ENCODE measurements at places on chromosomes 12 and 14.
A peak's percentile ranks its signal among the peaks of the same experiment; 100 is the strongest.

DNA sequence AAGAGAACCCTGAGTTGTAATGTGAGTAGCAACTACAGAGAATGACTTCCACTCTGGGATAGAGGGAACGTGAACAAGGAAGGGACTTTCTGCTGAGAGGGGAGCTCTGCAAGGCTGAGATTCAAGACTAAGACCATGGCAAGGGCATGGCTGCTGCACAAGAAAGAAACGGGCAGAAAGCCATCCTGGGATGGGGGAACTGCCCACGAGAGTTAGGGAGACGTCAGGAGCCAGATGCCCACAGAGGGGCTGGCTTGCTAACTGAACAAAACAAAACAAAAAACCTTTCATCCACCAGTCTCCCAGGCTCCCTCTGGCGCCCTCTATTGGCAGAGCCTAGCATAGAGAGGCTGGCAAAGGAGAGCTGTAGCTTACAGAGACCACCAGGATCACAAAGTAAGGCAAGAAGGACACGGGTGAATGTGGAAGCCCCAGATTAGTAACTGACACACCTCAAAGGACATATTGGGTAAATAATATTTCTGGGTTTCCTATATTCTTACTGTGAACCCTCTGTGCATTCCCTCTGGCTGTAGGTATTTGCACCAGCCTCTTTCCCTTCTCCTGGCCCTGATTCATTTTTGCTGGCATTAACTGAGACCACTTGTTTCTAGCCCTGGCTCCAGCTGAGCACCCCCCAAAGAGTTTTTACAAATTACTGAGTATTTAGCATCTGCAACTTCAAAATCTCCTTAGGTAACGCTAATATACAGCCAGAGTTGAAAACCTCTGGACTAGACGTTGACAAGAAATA lies 338.3 kb downstream of the EMP1 start:
- peak; percentile 75 for DNase-seq

- no peak for DNase-seq
Observed at GRCh38 chr12:85277900-85278597, 2.0 kb upstream of the ALX1 start.

- no peak for DNase-seq
Observed at GRCh38 chr14:61504901-61505300, 183.5 kb downstream of the PRKCH start.

DNA sequence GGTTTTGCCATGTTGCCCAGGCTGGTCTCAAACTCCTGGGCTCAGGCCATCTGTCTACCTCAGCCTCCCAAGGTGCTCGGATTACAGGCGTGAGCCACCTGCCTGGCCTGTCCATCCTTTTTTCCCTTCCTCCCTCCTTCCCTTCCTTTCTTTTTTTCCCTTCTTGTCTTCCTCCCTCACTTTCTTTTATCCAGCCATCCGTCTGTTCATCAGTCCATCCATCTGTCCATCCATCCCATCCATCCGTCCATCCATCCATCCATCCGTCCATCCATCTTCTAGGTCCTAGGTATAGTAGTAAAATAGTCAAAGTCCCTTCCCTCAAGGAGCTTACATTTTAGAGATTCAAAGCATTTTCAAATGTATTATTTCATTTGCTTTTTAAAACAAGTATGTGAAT lies 56.8 kb downstream of the CRADD start:
- DNase-seq, result no peak

GRCh38 chr14:58166005-58166983 lies 14.3 kb upstream of the ARMH4 start:
- DNase-seq, result peak; percentile 88

GRCh38 chr12:56157201-56158028 lies 744 bp upstream of the MYL6 start:
- peak; percentile 93 for DNase-seq

DNA sequence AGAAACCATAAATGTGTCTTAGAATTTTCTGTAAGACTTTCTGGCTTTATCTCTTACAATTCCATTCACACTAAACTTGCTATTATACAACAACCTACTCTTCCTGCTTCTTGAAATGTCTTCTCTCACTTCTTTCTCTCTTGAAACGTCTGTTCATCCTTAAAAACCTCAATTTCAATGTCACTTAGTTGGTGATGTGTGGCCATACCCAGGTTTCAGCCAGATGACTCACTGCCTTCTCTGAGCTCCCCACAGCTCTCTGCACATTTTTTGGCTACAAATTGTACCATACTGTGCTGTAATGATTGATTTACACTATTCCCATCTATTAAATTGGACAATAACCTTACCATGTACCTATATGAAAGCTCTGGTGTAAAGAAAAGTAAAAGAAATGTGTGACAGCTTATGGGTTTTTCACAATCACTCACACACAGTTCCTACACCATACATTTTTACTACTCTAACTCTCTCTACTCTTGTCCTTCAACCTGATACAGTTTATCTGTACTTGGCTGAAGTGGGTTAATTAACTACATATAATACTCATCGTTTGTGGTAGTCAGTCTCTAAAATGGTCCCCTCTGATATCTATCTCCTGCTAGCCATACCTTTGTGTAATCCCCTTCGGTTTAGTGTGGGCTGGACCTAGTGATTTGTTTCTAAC lies 222.1 kb downstream of the NELL2 start:
- DNase-seq, result no peak

GRCh38 chr12:5705791-5706190 lies 239.3 kb downstream of the ANO2 start:
- DNase-seq, result no peak

- peak; percentile 19 for DNase-seq
Observed at GRCh38 chr12:71014180-71014785, 93.7 kb upstream of the PTPRR start.

DNA sequence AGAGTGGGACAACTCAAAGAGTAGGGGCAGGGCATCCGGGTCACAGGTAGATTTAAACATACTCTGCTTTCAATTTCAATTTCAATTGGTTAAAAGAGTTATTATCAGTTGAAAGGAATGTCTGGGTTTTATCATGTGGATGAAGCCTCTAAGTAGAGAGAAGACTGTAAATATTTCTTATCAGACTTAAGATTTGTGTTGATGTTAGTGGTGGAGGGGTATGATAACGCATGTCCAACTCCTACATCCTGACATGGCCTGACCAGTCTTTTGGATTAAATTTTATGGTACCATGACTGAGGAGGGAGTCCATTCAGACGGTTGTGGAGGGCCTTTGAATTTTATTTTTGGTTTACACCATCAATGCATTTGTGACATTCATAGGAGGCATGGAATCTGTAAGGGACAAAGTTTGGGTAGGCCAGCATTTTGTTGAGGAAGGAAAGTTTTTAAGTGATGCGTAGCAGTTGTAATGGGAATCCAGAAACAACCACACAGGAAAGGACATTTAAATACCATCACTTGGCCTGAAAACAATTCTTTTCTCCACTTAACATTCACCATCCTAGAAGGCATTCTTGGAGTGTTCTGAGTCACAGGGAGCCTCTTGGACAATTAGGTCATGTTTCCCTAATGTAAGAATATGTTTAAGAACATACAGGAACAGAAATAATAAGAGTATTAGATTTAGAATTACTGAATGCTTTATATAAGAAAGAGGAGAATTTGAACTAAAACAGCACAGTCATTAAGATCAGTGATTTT lies 371.9 kb downstream of the ATP23 start:
- peak; percentile 88 for DNase-seq

- DNase-seq, result no peak
Observed at GRCh38 chr12:26817183-26817591, 15.8 kb downstream of the ITPR2 start.

DNA sequence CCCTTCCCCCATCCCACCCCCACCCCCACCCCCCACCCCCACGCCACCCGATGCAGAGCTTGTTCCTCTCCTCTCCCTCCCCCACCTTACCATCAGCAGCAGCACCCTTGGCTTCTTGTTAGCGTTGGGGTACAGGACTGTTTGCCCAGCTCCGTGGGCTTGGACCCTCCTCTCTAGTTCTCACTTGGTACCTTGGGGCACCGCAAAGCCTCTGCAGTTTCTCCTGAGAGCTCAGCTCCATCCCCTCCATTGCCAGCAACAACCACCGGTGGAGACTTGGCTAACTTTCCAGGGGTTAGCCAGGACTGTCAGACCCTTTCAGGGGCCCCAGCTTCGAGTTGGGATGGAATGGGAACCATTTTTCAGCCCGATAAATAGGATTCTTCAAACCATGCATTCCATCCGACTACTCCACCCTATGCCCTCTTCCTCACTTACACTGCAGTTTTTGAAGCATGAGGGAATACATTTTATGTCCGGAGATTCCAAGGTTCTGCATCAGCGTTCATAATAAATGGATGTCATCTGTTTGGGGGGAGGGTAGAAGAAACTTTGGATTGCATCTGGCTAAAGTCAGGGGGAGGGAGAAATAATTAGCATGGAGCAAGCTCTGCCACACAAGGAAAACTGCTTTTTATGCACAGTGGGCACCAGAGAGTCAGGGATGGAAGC lies 1.1 kb downstream of the SCN8A start:
- DNase-seq, result peak; percentile 89

GRCh38 chr12:93115198-93115601 lies 186.1 kb upstream of the EEA1 start:
- DNase-seq, result no peak

DNA sequence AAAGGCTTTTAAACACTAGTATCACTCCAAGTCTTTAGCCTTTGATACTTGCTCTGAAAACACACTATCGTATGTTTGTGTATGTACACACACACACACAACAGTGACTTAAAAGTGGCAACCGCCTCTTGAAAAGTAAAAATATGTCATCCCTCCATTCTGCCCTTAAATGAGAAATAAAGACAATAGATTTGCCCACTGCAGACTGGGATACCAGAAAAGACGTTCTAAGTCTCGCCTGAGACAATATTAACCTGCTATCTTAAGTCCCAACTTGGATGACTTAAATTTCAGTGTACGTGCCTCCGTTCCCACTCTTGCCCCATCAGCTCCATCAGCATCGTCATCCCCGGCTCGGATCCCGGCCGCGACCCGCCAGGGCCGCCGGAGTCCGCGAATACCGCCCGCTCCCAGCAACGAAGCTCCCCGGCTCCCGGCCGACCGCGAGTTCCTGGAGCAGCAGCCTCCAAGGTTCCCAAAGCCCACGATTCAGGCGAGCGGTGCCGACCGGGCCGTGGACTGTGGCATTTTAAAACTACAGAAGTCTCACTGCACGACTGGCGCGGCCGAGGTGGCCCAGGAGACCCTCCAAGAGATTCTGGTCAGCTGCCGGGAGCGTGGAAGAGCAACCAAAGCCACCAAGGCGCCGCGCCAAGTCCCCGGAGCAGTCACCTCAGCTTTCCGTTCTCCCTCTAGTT lies 2.8 kb upstream of the ARID2 start:
- peak; percentile 62 for DNase-seq

- DNase-seq, result no peak
Observed at GRCh38 chr12:41527062-41527461, 338.9 kb downstream of the PDZRN4 start.

DNA sequence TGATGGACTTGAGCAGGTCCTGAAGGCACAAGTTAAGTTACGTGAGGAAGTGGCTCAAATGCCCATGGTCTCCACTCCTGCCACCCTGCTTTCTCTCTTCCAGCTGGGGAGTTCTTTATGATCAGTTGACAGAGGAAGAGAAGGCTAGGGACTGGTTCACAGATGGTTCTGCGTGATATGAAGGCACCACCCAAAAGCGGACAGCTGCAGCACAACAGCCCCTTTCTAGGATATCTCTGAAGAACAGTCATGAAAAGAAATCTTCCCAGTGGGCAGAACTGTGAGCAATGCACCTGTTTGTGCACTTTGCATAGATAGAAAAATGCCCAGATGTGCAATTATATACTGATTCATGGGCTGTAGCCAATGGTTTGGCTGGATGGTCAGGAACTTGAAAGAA lies 162.4 kb upstream of the FSCB start:
- no peak for DNase-seq

GRCh38 chr12:89085421-89085820 lies 266.9 kb downstream of the DUSP6 start:
- DNase-seq, result no peak

DNA sequence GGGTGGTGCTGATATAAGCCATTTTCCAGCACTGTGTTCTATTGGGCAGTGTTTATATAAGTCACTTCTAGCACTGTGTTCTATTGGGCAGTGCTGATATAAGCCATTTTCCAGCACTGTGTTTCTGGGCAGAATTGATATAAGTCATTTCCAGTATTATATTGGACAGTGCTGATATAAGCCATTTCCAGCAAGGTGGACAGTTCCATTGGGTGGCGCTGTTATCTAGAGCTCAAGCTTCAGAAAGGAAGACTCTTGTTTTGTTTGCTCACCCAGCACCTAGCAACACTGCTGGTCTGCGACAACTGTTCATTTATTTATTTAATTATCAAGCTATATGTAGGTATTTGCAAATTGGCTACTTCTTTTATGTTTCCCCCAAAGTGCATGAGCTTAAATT lies 690.3 kb downstream of the AACS start:
- DNase-seq, result no peak

GRCh38 chr14:102999227-102999895 lies 58.0 kb downstream of the CDC42BPB start:
- DNase-seq, result peak; percentile 48

DNA sequence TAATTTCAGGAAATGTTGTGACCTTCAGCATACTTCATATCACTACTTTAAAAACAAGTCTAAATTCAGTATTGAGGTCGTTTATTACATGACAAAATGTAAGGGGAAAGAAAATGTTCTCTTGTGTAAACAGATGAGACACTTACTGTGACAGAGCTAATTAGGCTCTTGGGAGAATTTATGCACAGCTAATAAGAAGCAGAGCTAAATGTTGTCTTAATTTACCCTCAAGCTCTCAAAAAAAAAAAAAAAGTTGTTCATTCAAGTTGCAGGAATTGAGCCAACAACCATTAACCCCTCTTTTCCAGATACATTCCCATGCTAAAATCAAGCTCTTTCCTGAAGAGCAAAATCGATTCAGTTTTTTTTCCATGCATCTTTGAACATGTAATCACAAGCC lies 1419.4 kb downstream of the FSCB start:
- no peak for DNase-seq

- no peak for DNase-seq
Observed at GRCh38 chr12:103875666-103876065, 34.6 kb upstream of the NT5DC3 start.

GRCh38 chr14:36134038-36134437 lies 42.5 kb downstream of the PTCSC3 start:
- peak; percentile 11 for DNase-seq

GRCh38 chr12:12899530-12900380 lies 8.4 kb downstream of the GPRC5A start:
- DNase-seq, result peak; percentile 97

GRCh38 chr12:3295646-3296408 lies 195.2 kb upstream of the PRMT8 start:
- DNase-seq, result no peak

- no peak for DNase-seq
Observed at GRCh38 chr12:98073610-98074009, 441.8 kb upstream of the TMPO start.
